Mucosa of descending colon (tissue), 3 donors: ENCODE measurements at places on chromosomes 2 and 18. TPM values are rescaled to one million over a fixed set of nuclear protein-coding genes. Genes with fewer than 3 reads are reported as not detected.

DNA sequence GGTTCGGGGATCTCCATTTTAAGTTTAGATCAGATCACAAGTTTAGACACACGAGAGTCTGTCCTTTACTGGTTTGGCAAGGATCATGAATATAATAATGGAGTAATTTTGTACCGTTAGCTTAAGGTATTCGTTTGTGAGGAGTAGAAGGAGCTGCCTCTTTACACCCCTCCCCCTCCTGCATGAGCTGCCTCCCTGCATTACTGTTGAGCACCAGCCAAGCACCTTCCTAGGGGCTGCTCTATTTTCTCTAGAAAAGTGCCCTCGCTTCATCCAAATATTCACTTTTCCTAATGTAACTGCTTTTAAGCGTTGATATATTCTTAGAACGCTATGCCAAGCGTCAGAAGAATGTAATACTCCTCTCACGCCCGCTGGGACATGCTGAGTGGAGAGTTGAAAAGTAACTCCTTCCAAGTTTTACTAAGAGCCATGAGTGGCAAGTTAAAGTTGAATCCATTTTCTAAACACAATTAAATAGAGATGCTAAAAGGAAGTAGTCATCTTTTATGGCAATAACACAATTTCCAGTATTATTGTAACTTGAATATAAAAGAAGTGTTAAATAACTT is 25.4 kb upstream of the SCN7A start:
- no peak for DNase-seq

DNA sequence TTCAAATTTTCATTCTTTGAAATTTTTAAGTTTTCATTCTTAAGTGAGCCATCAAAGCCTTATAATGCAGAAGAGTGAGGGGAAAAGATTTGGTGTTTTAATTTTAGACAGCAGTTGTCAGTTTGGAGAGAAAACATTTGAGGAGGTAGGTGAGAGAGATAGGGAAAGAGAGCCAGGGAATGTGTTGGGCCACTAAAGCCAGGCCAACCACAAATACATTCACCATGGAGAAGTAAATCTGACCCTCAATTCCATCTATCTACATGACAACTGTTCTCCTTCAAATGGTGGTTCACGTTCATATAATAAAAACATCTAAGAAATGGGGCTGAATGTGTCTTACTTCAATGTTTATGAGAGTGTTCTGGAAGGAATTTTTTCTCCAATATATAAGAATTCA is 553.0 kb upstream of the SYT4 start:
- DNase-seq: no peak

GRCh38 chr2:176777262-176777661 is 435.3 kb upstream of the HNRNPA3 start:
- DNase-seq: no peak

- DNase-seq: no peak
Observed at GRCh38 chr2:1907291-1907690, 163.0 kb upstream of the PXDN start.

DNA sequence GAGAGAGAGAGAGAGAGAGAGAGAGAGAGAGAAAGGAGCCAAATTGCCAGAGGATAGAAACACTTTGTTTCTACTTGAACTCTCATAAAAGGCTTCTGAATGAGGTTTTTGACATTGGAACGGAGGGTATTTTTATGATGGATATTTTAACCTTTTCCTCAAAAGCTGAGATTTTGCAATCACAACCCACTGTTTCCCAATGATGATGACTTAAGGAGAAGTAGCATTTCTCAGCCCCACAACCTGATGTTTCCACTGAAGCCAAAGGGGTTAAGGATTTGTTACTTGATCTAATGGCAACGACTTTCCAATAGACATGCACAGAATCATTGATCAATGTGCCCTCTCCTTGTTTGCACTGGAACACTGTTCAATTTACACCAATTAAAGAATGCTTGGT is 67.1 kb upstream of the POU3F3 start:
- DNase-seq: no peak

- peak; percentile 40 for DNase-seq
Observed at GRCh38 chr18:41745166-41746049, 209.6 kb upstream of the PIK3C3 start.

The MAL gene
- 1.4 TPM for total RNA-seq

The SMYD5 gene
- total RNA-seq: 20.0 TPM

The SPATA3 gene
- total RNA-seq: not detected

The SRD5A2 gene
- not detected for total RNA-seq

The MARCHF4 gene
- 0.25 TPM for total RNA-seq

The COLEC12 gene
- 4.7 TPM for total RNA-seq

The AMER3 gene
- total RNA-seq: 0.55 TPM
